Diencephalon (tissue), 1 donor: ENCODE measurements at places on chromosomes 1 and 21. TPM values are rescaled to one million over a fixed set of nuclear protein-coding genes. Genes with fewer than 3 reads are reported as not detected.

The LTN1 gene
- total RNA-seq = 46.4 TPM

The RUSC1 gene
- total RNA-seq = 60.4 TPM

The NPHS2 gene
- not detected for total RNA-seq

The CDC14A gene
- 8.3 TPM for total RNA-seq

The TNNI3K gene
- 7.2 TPM for total RNA-seq

The ADGRL4 gene
- total RNA-seq = 4.2 TPM

The BLACAT1 gene
- 1.4 TPM for total RNA-seq
